ENCODE measurements at places on chromosomes 1 and 21. TPM values are rescaled to one million over a fixed set of nuclear protein-coding genes. Genes with fewer than 3 reads are reported as not detected.

GRCh38 chr1:175073633-175074032 lies 6.0 kb downstream of the TNN start:
- no peak for DNase-seq

GRCh38 chr1:54228638-54229079 lies 28.7 kb downstream of the MRPL37 start:
- no peak for DNase-seq

Gene NR1I3
- 0.17 TPM for polyA plus RNA-seq

Gene DIRAS3
- 0.18 TPM for polyA plus RNA-seq

Gene GBP6
- 0.03 TPM for polyA plus RNA-seq

Measured in psoas muscle (tissue), 8 donors.